ENCODE measurements at places on chromosomes 1 and 21.
A peak's percentile ranks its signal among the peaks of the same experiment; 100 is the strongest.

DNA sequence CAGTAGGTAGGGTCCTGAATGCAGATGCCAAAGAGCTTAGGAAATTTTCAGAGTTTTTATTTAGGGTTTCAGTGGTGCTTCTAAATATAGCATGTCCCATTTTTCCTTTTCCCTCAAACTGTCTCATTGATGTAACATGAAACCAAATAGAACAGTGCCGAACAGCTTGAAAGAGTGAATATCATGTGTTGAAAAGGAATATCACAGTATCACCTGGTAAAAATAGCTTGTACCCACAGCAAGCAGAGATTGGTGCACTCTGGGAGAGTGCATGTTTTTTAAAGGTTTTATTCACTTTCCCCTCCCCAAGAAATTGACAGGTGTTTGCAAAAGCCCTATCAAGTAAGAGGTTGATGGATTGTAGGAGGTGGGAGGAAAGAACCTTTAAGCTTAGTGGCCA lies 41.9 kb upstream of the ELAVL4 start:
- DNase-seq = no peak

- DNase-seq = peak; percentile 14
These were observed 330.0 kb downstream of the BARHL2 start for GRCh38 chr1:90386899-90387720.

- peak; percentile 60 for DNase-seq
These were observed 136.4 kb downstream of the AKT3 start for GRCh38 chr1:243713470-243714186.

GRCh38 chr1:66725885-66726665 lies 26.2 kb upstream of the DYNLT5 start:
- peak; percentile 53 for DNase-seq

DNA sequence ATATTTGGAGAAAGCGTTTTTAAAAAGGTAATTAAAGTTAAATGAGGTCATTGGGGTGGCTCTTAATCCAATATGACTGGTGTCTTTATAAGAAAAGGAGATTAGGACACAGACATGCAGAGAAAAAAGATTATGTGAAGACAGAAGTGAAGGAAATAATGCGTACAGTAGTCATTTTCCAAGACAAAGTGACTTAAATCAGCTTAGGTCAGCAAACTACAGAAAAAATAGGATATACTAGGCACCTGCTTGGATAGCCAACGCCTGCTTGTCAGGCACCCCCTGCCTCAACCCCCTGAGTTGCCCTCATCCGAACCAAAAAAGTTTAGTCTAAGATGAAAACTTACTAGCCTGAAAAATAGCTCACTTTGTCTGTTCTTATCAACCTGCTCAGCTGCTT lies 58.2 kb upstream of the SPAG17 start:
- DNase-seq = no peak

- no peak for DNase-seq
These were observed 3.0 kb upstream of the C1orf159 start for GRCh38 chr1:1118876-1119220.

- DNase-seq = no peak
These were observed 104.8 kb upstream of the KRTAP19-8 start for GRCh38 chr21:31143036-31143435.

GRCh38 chr1:8345621-8346415 lies 27.9 kb downstream of the SLC45A1 start:
- no peak for DNase-seq

DNA sequence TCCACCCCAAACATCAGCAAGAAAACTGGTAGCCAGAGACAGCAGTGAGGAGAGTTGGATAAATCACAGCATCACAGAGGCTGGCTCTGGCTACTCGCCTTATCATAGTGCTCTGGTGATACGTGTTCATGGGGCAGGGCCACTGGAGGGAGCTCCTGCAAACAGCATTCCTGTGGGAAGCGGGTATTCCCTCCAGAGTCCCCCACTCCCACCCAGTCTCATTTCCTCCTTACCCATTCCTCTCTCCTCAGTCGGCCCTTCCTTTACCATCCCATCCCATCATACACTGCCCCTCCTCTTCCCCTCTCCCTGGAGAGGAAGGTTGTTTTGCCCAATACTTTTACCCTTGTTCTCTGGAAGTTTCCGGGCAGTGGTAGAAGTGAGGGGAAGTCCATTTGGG lies 7.1 kb downstream of the NHLH2 start:
- no peak for DNase-seq

- DNase-seq = no peak
These were observed 14.8 kb downstream of the BCAR3 start for GRCh38 chr1:93666613-93667384.

DNA sequence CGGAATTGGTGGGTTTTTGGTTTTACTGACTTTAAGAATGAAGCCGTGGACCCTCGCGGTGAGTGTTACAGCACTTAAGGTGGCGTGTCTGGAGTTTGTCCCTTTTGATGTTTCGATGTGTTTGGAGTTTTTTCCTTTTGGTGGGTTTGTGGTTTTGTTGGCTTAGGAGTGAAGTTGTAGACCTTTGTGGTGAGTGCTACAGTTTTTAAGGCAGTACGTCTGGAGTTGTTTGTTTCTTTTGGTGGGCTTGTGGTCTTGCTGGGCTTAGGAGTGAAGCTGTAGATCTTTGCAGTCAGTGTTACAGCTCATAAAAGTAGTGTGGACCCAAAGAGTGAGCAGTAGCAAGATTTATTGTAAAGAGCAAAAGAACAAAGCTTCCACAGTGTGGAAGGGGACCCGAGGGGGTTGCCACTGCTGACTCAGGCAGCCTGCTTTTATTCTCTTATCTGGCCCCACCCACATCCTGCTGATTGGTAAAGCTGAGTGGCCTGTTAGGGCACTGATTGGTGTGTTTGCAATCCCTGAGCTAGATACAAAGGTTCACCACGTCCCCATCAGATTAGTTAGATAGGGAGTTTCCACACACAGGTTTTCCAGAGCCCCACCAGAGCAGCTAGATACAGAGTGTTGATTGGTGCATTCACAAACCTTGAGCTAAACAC lies 20.9 kb downstream of the HENMT1 start:
- DNase-seq = no peak

DNA sequence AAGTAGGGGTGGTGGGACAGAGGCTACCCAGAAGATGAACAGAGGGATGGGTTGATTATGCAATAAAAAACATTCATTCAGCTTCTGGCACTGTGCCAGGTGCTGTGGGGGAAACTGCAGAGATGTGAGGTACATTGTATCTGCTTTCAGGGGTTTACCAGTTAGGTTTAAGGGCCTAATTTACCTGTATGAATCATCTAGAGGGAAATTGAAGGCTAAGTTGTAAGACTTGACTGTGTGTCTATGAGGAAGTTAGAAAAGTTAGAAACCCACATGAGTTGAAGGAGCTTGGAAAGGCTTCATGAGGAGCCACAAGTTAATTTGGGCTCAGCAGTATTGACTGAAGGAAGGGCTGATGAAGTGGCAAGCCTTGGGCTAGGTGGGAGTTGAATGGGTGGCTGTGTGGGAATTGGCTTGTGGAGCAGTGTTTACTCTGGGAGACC lies 36.7 kb upstream of the APOBEC4 start:
- no peak for DNase-seq

DNA sequence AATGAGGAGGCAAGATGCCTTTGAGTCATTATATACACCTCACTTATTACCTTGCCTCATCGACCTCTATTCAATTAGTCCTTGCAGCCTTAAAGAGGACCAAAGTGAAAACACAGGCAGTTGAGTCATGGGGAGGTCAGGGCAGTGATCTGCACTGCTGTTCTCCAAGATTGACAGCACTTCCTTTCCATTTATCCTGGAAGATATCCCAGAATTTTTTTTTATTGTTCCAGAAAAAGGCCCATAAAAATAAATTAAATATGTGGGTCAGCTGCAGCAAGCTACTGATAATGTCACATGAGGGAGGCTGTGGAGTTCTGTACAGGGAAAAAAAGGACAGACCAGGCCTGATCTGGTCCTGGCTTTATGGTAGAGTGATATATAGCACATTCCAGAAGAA lies 33.2 kb upstream of the CDC42BPA start:
- DNase-seq = no peak

GRCh38 chr21:42160111-42160721 lies 58.7 kb upstream of the ABCG1 start:
- no peak for DNase-seq

GRCh38 chr21:16708101-16708835 lies 804.6 kb upstream of the CXADR start:
- peak; percentile 18 for DNase-seq

DNA sequence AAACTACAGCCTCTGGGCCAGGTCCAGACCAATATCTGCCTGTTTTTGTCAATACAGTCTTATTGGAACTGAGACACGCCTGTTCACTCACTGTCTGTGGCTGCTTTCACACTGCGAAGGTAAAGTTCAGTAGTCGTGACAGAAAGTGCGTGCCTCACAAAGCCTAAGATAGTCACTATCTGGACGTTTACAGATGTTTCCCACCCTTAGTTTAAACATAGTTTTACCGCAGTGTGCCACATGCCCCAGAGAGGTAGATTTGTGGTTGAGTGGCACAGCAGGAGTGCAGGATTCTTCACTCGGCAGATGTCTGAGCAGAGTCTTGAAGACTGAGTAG lies 61.9 kb downstream of the NFASC start:
- DNase-seq = no peak

DNA sequence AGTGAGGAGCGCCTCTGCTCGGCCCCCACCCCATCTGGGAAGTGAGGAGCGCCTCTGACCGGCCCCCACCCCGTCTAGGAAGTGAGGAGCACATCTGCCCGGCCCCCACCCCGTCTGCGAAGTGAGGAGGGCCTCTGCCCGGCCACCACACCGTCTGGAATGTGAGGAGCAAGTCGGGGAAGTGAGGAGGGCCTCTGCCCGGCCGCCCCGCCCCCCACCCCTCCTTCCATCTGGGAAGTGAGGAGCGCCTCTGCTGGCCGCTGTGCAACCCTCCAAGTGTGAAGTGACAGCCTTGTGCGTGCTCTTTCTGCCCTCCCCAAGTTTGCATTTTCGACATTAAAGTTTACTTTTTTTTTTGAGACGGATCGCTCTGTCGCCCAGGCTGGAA lies 5.1 kb upstream of the ZZZ3 start:
- DNase-seq = no peak

DNA sequence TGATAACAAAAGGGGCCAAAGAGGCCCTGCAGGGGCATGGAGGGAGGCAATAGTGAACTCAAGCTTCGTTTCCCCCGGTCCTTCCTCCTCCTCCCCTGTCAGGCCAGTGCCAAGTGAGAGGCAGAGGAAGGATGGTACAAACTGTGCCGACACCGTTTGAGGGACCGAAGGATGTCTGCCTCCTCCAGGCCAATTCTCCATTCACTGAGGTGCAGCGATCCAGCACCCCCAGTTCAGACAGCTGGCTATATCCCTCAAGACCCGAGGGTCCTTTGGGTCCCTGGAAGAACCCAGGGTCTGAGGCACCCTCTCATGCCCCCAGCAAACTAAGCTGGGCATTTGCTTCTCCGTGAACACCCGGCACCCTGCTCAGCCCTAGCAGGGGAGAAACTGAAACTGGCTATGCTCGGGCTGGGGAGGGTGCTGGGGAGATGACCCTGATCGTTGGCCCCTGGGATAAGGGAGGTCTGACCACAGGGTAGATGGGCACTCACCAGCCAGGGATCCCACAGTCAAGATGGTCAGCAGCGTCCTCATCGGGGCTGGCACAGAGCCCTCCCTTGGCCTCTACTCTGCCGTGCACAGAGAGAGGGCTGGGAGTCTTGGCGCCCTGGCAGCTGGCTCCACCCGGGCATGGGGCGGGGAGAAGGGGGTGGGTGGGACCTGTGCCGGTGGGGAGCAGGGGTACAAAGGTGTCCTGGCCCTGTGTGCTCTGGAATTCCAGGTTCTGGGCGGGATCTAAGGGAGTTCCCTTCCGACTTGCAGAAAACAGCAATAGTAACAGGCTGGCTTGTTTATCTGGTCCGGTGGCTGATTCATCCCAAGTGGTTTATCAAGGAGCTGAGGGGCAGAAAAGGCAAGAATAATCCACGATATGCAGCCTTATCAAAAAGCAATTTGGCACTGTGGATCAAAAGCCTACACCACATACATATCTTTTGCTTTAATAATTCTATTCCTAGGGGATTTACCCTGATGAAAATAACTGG lies at the start of gene IL22RA1:
TSS of gene IL22RA1 (minus strand) at position 595 of the 989 bp plus-strand sequence. CDS start at position 537, 58 bp downstream.
- DNase-seq = no peak

- DNase-seq = no peak
These were observed 221.4 kb upstream of the PKN2 start for GRCh38 chr1:88462488-88463261.

DNA sequence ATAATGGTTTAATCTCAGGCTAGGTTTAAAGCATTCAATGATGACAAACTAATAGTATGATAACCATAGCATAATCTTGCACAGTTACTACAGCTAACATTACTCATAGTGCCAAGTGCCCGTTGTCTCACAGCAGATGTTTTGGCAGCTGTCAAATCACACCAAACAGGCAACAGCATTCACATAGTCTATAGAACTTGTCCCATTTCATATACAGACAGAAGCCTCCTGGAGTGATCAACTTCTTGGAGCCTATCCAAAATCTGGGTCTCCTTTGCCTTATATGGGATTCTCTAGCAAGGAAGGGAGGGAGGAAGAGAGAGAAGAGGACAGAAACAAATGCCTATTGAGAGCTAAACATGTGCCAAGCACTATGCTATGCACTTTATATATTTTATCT lies 250.6 kb upstream of the ZP4 start:
- no peak for DNase-seq

- DNase-seq = no peak
These were observed 316.9 kb upstream of the VAMP3 start for GRCh38 chr1:7454052-7454815.

- DNase-seq = peak; percentile 97
These were observed 19.7 kb upstream of the NRDC start for GRCh38 chr1:51898090-51898734.

DNA sequence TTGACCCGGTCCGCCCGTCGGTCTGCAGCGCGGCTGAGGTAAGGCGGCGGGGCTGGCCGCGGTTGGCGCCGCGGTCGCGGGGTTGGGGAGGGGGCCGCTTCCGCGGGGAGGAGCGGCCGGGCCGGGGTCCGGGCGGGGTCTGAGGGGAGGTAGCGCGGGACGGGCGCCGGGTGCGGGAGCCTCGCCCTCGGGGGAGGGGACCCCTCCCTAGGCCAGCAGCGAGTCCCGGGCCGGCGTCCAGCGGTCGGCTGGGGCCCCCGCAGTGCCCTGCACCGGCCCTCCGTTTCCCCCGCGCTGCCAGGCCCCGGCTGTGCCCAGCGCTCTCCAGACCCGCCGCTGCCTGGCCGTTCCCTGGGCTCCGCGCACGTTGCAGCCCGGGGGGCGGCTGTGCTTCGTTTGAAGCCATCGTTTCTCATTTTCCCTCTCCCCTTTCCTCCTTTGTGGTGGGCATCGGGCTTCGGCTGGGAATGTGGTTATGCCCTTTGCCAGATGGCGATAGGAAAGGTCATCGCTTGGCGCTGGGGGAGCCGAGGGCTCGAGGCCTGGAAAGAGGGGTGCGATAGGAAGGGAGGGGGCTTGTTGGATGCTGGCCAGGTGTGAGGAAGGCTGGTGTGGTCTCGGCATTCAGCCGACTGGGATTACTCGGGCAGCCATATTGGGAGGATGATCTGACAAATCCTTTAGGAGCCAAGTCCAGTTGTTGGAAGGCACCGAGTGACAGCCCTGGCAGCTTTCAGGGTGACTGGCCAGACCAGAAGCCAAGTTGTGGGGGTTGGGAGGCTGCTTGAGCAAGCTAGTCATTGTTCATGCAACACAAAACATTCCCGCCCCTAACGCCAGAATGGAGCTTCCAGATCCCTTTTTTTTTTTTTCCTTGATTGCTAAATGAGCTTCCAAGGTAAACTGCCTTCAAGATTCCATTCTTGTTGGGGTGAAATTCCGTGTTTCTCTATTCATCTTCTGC lies 753 bp downstream of the KIF1B start:
- DNase-seq = peak; percentile 60

Data from fibroblast of skin of left quadriceps (primary cell).